Activated naive CD8-positive, alpha-beta T cell treated with anti-CD3 and anti-CD28 coated beads for 36 hours (primary cell): ENCODE measurements at places on chromosomes 5 and 9. TPM values are rescaled to one million over a fixed set of nuclear protein-coding genes. Genes with fewer than 3 reads are reported as not detected.

GRCh38 chr5:158872455-158872854, 227.3 kb downstream of the EBF1 start:
- peaks cover 2% of the 10 kb centered on the region for H3K27me3 ChIP-seq
- no peak overlapping the region for H3K4me3 ChIP-seq
- no peak for DNase-seq
- H3K36me3 ChIP-seq = no peaks in the 10 kb centered on the region
- H3K27ac ChIP-seq = no peak overlapping the region

GRCh38 chr5:145531038-145531734, 304.0 kb downstream of the PRELID2 start:
- no peaks in the 10 kb centered on the region for H3K36me3 ChIP-seq
- no peak overlapping the region for H3K4me3 ChIP-seq
- no peaks in the 10 kb centered on the region for H3K27me3 ChIP-seq
- DNase-seq = no peak

NTNG2 gene
- 1.2 TPM for total RNA-seq

GRCh38 chr5:13591621-13592020, 352.9 kb downstream of the DNAH5 start:
- H3K27ac ChIP-seq = no peak overlapping the region
- no peaks in the 10 kb centered on the region for H3K36me3 ChIP-seq
- H3K4me3 ChIP-seq = no peak overlapping the region
- no peak for DNase-seq
- no peaks in the 10 kb centered on the region for H3K4me1 ChIP-seq

GMCL2 gene
- not detected for total RNA-seq

- peaks cover 3% of the 10 kb centered on the region for H3K36me3 ChIP-seq
- DNase-seq = no peak
- no peak overlapping the region for H3K27ac ChIP-seq
- no peaks in the 10 kb centered on the region for H3K27me3 ChIP-seq
- H3K4me1 ChIP-seq = peaks cover 25% of the 10 kb centered on the region
Observed at GRCh38 chr9:15278839-15279238, 28.2 kb downstream of the TTC39B start.

GFI1B gene
- total RNA-seq = not detected

DNA sequence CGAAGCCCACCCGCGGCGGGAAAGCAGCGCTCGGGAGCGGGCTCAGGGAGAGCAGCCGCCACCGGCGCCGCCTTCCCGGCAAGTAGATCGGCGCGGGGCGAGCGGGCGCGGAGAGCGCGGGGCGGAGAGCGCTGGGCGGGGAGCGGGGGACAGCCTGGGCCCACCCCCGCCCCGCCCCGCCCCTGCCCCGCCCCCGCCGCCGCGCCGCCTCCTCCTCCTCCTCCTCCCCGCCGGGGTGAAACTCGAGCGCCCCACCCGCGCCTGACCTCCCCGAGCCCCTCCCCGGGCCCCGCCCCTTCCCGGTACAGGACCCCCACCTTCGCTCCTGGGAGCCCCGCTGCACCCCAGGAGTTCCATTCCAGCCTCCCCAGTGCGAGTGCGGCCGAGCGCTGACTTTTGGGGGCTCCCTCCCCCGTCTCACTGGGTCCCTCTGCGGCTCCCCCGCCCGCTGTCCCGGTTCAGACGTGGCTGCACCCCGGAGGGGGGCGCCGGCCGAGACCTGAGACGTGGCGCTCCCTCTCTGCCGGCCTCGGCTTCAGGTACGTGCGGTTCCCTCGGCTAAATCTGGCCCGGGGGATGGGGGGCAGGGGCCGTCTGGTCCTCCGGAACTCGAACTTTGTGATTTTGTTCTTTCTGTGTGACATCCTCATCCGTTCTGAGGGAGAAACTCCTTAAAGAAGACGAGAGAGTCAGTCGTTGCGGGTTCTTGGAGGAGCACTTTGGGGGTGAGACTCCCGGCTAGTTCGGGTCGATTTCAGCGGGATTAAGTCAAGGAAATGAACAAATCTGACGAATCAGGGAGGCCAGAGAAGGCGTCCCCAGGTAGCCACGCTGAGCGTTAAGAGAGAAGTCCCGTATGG, at the start of gene SEMA5A:
Gene SEMA5A, minus strand, starts transcription at position 84 of the 860 bp plus-strand sequence. CDS start 166,129 bp downstream, outside the sequence.
- no peak within 1 kb of the TSS for H3K27ac ChIP-seq
- H3K36me3 ChIP-seq = no peaks in the 10 kb centered on the region
- peaks cover 3% of the 10 kb centered on the region for H3K4me1 ChIP-seq
- H3K27me3 ChIP-seq = peaks cover 47% of the 10 kb centered on the region

RAD50 gene
- 49.1 TPM for total RNA-seq

- no peak for DNase-seq
- H3K4me3 ChIP-seq = no peak overlapping the region
- H3K36me3 ChIP-seq = no peaks in the 10 kb centered on the region
- H3K27me3 ChIP-seq = no peaks in the 10 kb centered on the region
- H3K27ac ChIP-seq = no peak overlapping the region
Observed at GRCh38 chr9:4353236-4353635, 53.4 kb upstream of the GLIS3 start.

GRCh38 chr9:108933231-108933717, 650 bp downstream of the ELP1 start:
- peaks cover 30% of the 10 kb centered on the region for H3K4me1 ChIP-seq
- peaks cover 4% of the 10 kb centered on the region for H3K36me3 ChIP-seq
- H3K27me3 ChIP-seq = no peaks in the 10 kb centered on the region
- H3K27ac ChIP-seq = peak overlapping the region; percentile 94

DNA sequence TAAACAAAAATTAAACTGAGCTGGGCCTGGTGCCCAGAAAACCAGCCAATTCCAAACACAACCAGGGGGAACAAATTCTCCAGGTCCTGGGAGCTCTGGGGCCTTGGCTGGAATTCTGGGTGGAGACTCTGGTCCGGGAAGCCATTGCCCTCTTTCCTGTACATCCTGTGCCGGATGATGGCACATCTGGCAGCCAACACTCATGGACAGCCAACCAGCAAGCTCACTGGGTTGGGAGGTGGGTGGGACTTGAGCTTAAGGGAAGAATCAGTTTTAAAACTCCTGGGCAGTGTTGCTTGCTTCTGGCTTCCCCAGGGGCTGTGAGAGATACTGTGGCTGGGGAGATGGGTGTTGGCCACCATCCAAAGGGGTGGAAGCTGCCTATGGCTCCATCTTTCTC, 56.1 kb downstream of the PCDH1 start:
- H3K27me3 ChIP-seq = peaks cover 11% of the 10 kb centered on the region
- H3K4me1 ChIP-seq = no peaks in the 10 kb centered on the region
- no peak for DNase-seq
- H3K36me3 ChIP-seq = no peaks in the 10 kb centered on the region

WHRN gene
- 5.8 TPM for total RNA-seq

GRCh38 chr5:171747061-171747859, 38.4 kb upstream of the SMIM23 start:
- no peaks in the 10 kb centered on the region for H3K36me3 ChIP-seq
- DNase-seq = no peak
- no peaks in the 10 kb centered on the region for H3K4me1 ChIP-seq
- no peak overlapping the region for H3K27ac ChIP-seq

SLC6A7 gene
- not detected for total RNA-seq

SNCAIP gene
- not detected for total RNA-seq

- peak overlapping the region; percentile 51 for H3K4me3 ChIP-seq
- no peaks in the 10 kb centered on the region for H3K27me3 ChIP-seq
- H3K36me3 ChIP-seq = peaks cover 17% of the 10 kb centered on the region
- H3K27ac ChIP-seq = peak overlapping the region; percentile 95
Observed at GRCh38 chr9:131658377-131659129, 81.3 kb downstream of the RAPGEF1 start.

DNA sequence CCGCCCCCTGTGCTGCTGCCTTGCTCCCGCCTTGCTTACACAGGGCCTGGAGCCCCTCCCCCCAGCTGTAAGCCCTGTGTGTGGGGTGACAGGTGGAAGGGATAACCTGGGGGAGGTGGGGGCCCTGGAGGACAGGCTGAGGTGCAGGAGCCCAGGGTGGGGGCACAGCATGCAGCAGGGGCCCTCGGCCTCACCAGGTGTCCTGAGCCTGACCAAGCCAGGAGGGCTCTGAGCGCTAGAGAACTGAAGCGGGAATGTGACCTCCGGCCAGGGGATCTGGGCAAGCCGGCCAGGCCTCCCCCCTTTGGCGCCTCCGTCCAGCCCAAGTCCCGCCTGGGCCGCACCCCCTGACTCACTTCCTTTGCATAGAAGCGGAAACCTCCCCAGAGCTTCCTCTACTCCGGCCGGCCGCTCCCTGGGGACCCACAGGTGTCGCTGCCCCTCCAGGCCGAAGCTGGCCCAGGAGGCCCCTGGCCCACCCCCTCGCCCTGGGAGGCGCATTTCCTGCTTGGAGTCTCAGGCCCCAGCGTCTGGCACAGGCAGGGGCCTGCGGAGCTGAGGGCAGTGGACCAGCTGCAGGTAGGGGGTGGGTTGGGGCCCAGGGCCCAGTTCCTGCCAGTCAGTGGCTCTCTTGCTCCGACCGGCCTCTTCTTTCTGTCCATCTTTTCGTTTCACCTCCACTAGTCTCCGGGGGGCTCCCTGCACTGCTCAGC, at the start of gene TOR4A:
Gene TOR4A, plus strand, starts transcription at position 398 of the 713 bp plus-strand sequence. CDS start 964 bp downstream, outside the sequence.
- H3K36me3 ChIP-seq = no peaks in the 10 kb centered on the region
- DNase-seq = peak; percentile 56
- peak within 1 kb of the TSS; percentile 87 for H3K27ac ChIP-seq
- H3K27me3 ChIP-seq = peaks cover 16% of the 10 kb centered on the region

DNA sequence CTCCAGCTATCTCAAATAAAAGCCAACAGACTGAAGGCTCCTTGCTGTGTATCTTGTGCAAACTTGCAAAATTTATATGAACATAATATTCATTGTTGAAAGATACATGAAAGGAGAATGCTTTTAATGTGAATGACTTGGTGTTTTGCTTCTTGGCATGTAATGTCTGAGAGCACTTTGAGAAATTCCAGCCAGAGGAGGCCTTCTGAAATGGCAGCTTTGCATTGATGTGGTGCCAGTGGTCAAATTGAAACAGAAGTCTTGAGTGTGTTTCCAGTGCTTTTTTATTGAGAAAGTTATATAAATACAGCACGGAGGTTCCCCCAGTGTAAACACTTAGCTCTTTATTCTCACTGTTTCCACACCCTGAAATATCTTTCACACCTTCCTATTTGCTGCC, 182.1 kb downstream of the ADCY2 start:
- no peaks in the 10 kb centered on the region for H3K4me1 ChIP-seq
- DNase-seq = no peak
- H3K27ac ChIP-seq = no peak overlapping the region
- H3K27me3 ChIP-seq = peaks cover 4% of the 10 kb centered on the region
- H3K4me3 ChIP-seq = no peak overlapping the region
- H3K36me3 ChIP-seq = no peaks in the 10 kb centered on the region

CDH18 gene
- total RNA-seq = not detected

DNA sequence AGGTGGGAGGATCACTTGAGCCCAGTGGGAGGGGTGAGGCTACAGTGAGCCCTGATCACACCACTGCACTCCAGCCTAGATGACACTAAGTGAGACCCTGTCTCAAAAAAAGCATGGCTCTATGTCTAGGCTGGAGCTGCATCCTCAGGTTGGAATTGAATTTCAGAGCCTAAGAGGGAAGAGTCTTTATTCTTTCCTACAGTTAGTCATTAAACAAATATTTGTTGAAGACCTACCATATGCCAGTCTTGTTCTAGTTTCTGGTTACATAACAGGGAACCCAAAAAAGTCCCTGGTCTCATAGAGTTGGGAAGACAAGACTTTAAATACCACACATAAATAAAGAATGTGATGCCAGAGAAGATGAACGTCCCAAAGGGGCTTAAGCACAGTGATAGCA, 6.9 kb upstream of the GRPEL2 start:
- no peak overlapping the region for H3K4me3 ChIP-seq
- no peaks in the 10 kb centered on the region for H3K4me1 ChIP-seq
- no peaks in the 10 kb centered on the region for H3K36me3 ChIP-seq
- no peaks in the 10 kb centered on the region for H3K27me3 ChIP-seq
- DNase-seq = no peak
- no peak overlapping the region for H3K27ac ChIP-seq

CDH9 gene
- total RNA-seq = not detected

- H3K36me3 ChIP-seq = no peaks in the 10 kb centered on the region
- no peaks in the 10 kb centered on the region for H3K27me3 ChIP-seq
- no peak for DNase-seq
- H3K27ac ChIP-seq = no peak overlapping the region
Observed at GRCh38 chr5:79122973-79123372, 11.4 kb downstream of the BHMT start.

GRCh38 chr9:96859461-96860198, 5.3 kb upstream of the ZNF782 start:
- H3K27me3 ChIP-seq = peaks cover 16% of the 10 kb centered on the region
- no peak overlapping the region for H3K4me3 ChIP-seq
- no peaks in the 10 kb centered on the region for H3K36me3 ChIP-seq
- peaks cover 10% of the 10 kb centered on the region for H3K4me1 ChIP-seq

DNA sequence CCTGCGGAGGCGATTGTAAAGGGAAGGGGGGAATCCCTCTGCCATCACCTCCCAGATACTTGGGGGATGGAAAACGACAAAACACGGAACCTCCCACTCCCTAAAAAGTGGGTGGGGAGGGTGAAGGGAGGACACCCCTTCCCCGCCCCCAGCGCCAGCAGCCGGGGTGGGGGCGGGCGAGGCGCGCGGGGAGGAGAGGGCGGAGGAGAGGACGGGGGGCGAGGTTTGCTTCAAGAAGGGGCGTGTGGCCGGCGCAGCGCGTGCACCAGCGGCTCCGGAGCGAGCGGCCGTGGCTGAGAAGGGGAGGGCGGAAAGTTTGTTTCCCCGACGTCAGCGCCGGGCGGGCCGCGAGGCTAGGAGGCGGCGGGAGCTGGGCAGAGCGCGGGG, at the start of gene PRRX2:
Gene PRRX2, plus strand, starts transcription at position 259 of the 387 bp plus-strand sequence. CDS start 221 bp downstream, outside the sequence.
- no peaks in the 10 kb centered on the region for H3K4me1 ChIP-seq
- peak; percentile 72 for DNase-seq
- peak within 1 kb of the TSS; percentile 63 for H3K4me3 ChIP-seq

PCDHGB2 gene
- not detected for total RNA-seq

DNA sequence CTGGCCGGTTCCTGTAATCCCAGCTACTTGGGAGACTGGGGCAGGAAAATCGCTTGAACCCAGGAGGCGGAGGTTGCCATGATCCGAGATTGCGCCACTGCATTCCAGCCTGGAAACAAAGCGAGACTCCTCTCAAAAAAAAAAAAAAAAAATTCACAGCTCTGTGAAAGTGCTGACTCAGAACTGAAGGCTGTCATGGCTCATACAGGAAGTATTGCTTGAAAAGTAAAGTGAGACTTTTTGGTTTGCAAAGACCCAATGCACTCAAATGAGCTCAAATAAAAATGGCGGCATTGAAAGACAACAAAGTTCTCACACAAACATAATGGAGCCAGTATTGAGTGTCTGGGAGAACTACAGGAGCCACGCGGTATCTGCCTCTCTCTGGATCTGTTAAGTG, 202.1 kb downstream of the FBXL7 start:
- H3K27me3 ChIP-seq = no peaks in the 10 kb centered on the region
- no peak overlapping the region for H3K27ac ChIP-seq

GRCh38 chr5:147369742-147370374, 135.0 kb downstream of the STK32A start:
- H3K27me3 ChIP-seq = no peaks in the 10 kb centered on the region
- H3K36me3 ChIP-seq = no peaks in the 10 kb centered on the region
- no peak for DNase-seq
- H3K4me1 ChIP-seq = no peaks in the 10 kb centered on the region

GRCh38 chr9:84785792-84786547, 116.4 kb downstream of the NTRK2 start:
- no peaks in the 10 kb centered on the region for H3K36me3 ChIP-seq
- H3K4me1 ChIP-seq = no peaks in the 10 kb centered on the region
- no peak for DNase-seq
- H3K27me3 ChIP-seq = peaks cover 7% of the 10 kb centered on the region
- no peak overlapping the region for H3K27ac ChIP-seq
